ENCODE measurements at places on chromosomes 6 and 20.
A peak's percentile ranks its signal among the peaks of the same experiment; 100 is the strongest.

DNA sequence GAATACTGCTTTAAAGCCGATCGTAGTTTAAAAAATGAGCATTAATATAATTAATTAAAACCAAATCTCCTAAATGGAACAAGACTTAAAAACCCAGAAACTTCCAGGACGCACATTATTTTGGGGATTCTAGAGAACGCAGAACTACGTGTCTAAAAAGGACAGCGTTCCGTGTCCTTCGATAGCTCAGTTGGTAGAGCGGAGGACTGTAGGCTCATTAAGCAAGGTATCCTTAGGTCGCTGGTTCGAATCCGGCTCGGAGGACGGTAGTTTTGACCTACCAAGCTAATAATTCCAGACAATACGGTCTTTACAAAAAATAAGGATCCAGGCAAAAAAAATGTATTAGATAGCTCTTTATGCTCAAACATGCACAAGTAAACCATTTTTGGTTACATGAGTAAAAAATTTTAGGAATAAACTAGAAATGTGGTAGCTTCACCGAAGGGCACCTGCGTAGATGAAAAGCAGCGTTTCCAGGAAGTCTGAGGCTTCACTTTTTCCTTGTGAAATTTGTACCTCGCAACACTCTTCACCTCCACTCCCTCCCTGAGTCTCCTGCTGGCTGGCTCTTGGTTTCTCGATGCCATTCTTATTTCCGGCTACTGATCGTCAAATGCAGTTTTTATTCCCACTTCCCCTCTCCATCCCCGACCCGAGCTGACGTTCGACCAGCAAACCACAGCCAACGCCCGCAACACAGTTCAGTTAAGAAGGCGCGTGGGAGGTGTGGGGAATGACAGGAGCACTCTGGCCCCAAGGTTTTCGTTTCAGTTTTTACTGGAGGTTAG is 19.6 kb upstream of the ABT1 start:
- DNase-seq: peak; percentile 78

DNA sequence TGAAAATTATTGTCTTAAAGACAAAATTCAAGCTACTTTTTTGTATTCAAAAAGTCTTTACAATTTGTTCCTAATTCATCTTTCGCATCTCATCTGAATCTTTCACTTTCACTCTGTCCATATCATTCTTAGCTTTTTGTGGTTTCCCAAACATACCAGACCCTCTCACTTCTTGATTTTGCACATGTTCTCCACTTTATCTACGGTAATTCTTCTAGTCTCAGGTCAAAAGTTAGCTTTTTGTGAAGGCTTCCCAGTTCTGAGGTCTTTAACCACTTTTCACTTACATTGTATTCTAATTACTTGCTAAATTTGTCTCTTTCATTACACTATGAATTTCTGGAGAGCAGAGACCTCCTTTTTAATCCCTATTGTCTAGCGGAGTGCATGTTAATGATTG is 34.6 kb upstream of the EPHA7 start:
- no peak for DNase-seq

- peak; percentile 89 for DNase-seq
Measured at GRCh38 chr6:37819802-37820717, 533 bp downstream of the ZFAND3 start.

- DNase-seq: peak; percentile 81
Measured at GRCh38 chr6:137233911-137234863, 15.0 kb upstream of the IFNGR1 start.

All from common myeloid progenitor, CD34-positive (primary cell).